Peyer's patch (tissue), 4 donors: ENCODE measurements at places on chromosomes 4 and X.

GRCh38 chr4:15837591-15837990 lies 59.5 kb downstream of the CD38 start:
- no peak for DNase-seq

GRCh38 chrX:152444338-152444737 lies 6.8 kb downstream of the GABRA3 start:
- no peak for DNase-seq

- no peak for DNase-seq
Measured at GRCh38 chr4:78734441-78735162, 41.5 kb upstream of the BMP2K start.

- peak; percentile 26 for DNase-seq
Measured at GRCh38 chrX:72028701-72029470, 102.8 kb downstream of the RTL5 start.

- no peak for DNase-seq
Measured at GRCh38 chrX:101080326-101081124, 1.8 kb downstream of the TMEM35A start.

DNA sequence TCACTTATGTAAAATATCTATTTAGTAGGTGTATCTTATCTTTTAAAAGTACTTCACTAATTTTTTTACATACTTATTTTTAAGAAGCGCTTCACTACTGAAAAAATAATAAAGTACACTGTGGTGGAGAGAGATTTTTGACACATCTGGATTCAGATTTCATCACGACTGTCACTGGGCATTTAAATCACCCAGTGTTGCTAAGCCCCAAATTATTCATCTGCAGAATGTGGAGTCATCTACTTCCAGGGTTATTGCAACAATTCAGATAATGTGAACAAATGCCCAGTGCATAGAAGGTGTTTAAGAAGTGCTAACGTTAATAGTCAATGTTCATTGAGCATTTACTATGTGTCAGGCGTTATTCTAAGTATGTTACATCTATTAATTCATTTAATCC lies 41.8 kb downstream of the AASDH start:
- no peak for DNase-seq

- DNase-seq = no peak
Measured at GRCh38 chr4:179399054-179399782, 1957.0 kb upstream of the AGA start.

- no peak for DNase-seq
Measured at GRCh38 chr4:7236847-7237246, 44.5 kb downstream of the SORCS2 start.

DNA sequence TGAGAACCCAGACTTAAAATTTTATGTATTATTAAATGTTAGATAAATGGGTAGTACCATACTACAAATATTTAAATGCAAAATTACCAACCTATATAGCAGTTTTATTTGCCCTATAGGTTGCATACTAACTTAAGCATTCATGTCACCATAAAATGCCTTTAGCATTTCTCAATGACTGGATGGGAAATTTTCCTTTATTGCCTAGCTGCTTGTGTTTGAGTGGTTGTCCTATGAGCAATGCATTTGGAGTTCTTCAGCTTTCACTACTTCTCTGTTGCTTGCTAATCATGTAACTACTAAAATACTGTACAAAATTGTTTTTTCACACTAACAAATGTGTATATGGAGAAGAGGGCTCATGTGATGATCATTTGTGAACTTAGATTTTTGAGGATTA lies 44.2 kb upstream of the CEP135 start:
- DNase-seq = no peak

GRCh38 chr4:62517716-62518115 lies 1317.6 kb downstream of the ADGRL3 start:
- DNase-seq = no peak

GRCh38 chr4:153393397-153393796 lies 48.9 kb downstream of the MND1 start:
- DNase-seq = no peak

- DNase-seq = no peak
Measured at GRCh38 chr4:140866492-140867005, 110.4 kb upstream of the TBC1D9 start.

DNA sequence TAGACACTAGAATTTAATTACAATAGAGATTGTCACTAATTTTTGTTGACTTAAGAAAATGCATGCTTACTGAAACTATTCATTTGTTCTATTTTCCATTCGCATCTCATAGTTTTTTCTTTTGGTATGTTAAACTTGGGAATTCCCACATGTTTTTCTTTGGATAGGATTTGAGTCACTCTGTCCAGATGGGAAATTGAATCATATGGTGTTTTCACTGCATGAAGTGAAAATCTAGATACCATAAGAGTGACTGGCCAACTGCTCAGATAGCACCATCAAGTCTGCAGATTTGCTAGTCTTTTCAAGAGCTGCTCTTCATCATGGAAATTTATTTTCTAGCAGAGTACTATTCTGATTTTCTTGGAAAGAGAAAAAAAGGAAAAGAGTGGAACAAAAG lies 172.6 kb downstream of the FAM47B start:
- no peak for DNase-seq
